ENCODE measurements at places on chromosomes 16 and 17. TPM values are rescaled to one million over a fixed set of nuclear protein-coding genes. Genes with fewer than 3 reads are reported as not detected.

The SLC6A4 gene
- polyA plus RNA-seq, result 0.11 TPM

The MAP2K6 gene
- 19.7 TPM for polyA plus RNA-seq

The PNMT gene
- 5.3 TPM for polyA plus RNA-seq

The GRAPL gene
- 2.0 TPM for polyA plus RNA-seq

The ANKFN1 gene
- polyA plus RNA-seq, result 7.5 TPM

The CWC25 gene
- 11.9 TPM for polyA plus RNA-seq

The LITAFD gene
- not detected for polyA plus RNA-seq

The SHBG gene
- polyA plus RNA-seq, result 1.5 TPM

The GDPD1 gene
- polyA plus RNA-seq, result 2.6 TPM

The TMEM106A gene
- polyA plus RNA-seq, result 8.0 TPM

The PRSS8 gene
- 0.20 TPM for polyA plus RNA-seq

The SCIMP gene
- 1.8 TPM for polyA plus RNA-seq

The KRTAP2-3 gene
- not detected for polyA plus RNA-seq

The MLKL gene
- 3.7 TPM for polyA plus RNA-seq

The TMEM186 gene
- polyA plus RNA-seq, result 8.9 TPM

The FSCN2 gene
- 2.3 TPM for polyA plus RNA-seq

The DLX3 gene
- 0.08 TPM for polyA plus RNA-seq

The KRTAP1-5 gene
- not detected for polyA plus RNA-seq

The HSPB9 gene
- 0.38 TPM for polyA plus RNA-seq

The RND2 gene
- 0.52 TPM for polyA plus RNA-seq

The ITGAX gene
- polyA plus RNA-seq, result 1.6 TPM

The ZNF205 gene
- polyA plus RNA-seq, result 12.5 TPM

The RASL10B gene
- 1.9 TPM for polyA plus RNA-seq

The KRT9 gene
- polyA plus RNA-seq, result not detected

The PDPR gene
- polyA plus RNA-seq, result 22.3 TPM

The DEXI gene
- polyA plus RNA-seq, result 52.4 TPM

The CCL4L2 gene
- 1.3 TPM for polyA plus RNA-seq

The CTRB1 gene
- polyA plus RNA-seq, result not detected

The MMP25 gene
- 3.0 TPM for polyA plus RNA-seq

The KRTAP16-1 gene
- polyA plus RNA-seq, result not detected

The SCGB1C2 gene
- polyA plus RNA-seq, result not detected

The ALOX15B gene
- 0.63 TPM for polyA plus RNA-seq

The CES5A gene
- not detected for polyA plus RNA-seq

The CSF3 gene
- polyA plus RNA-seq, result not detected

The KRT12 gene
- polyA plus RNA-seq, result not detected

The SARM1 gene
- polyA plus RNA-seq, result 4.8 TPM

The KRTAP3-2 gene
- polyA plus RNA-seq, result 0.80 TPM

The CD300H gene
- not detected for polyA plus RNA-seq

The CPHXL2 gene
- not detected for polyA plus RNA-seq

The GPS1 gene
- 68.8 TPM for polyA plus RNA-seq

The PDF gene
- polyA plus RNA-seq, result 7.1 TPM

The ELOB gene
- 126 TPM for polyA plus RNA-seq

The TXNDC11 gene
- 23.1 TPM for polyA plus RNA-seq

The SLC12A4 gene
- polyA plus RNA-seq, result 46.3 TPM

The AOC3 gene
- polyA plus RNA-seq, result 21.2 TPM

The ENPP7 gene
- polyA plus RNA-seq, result not detected

The HOXB5 gene
- polyA plus RNA-seq, result 5.0 TPM

The DPEP3 gene
- polyA plus RNA-seq, result not detected

The SLC35G6 gene
- polyA plus RNA-seq, result not detected

The FAM117A gene
- 16.4 TPM for polyA plus RNA-seq

Measured in muscle of back (tissue), 13 donors.